ENCODE measurements at places on chromosomes 16 and 17. TPM values are rescaled to one million over a fixed set of nuclear protein-coding genes. Genes with fewer than 3 reads are reported as not detected.

Gene SPN
- 3.7 TPM for total RNA-seq

Gene EME2
- 12.0 TPM for total RNA-seq

DNA sequence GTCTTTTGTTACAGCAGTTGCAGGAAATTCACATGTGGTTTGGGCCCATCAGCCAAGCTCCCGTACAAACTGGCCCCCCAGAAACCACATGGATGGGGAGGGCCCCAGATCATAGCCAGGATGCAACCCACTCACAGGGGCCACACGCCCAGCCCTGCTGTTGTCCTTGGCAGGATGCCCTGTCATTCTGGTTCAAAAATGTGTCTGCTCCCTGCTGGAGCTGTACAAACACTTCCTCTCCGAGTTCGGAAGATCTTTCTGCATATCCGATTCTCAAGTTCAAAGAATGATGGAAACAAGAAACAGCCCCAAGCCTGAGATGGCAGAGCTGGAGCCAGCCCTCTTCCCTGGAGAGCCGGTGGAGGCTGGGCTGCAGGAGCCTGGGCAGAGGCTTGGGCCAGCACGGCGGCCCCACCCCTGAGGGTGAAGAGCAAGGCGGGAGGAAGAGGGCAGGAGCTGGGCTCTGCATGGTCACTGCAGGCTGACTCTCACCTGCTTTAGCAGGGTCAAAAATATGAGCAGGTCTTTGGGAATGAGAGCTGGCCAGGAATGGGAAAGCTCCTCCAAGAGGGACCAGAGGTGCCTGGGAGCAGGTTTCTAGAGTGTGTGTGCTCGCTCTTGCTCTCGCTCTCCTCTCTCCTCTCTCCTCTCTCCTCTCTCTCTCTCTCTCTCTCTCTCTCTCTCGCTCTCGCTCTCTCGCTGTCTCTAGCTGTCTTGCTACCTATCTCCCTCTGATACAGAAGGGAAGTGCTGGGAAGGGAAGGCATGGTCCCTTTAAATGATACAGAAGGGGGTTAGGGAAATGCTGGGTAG is 34.7 kb upstream of the ENPP7 start:
- no peak for DNase-seq

DNA sequence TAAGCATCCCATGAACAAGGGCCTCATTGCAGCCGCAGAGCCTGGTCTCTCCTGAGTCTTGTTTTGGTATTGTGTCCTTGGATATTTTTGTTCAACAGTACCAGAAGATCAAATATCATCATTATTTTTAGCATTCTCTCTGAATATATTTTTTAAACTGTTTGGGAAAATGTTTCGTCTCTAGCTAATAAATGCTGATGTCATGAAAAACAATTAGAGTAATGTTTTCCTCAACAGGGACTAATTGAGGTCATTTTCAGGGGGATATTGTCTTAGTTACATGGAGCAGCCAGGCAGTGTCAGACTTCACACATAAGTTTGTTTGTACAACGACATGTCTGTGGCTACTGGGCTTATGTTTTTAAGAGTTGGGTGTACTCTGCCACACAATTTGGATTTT is 805.3 kb upstream of the SOX9 start:
- DNase-seq = no peak

GRCh38 chr17:38558728-38559050 is 47.1 kb downstream of the SRCIN1 start:
- no peak for DNase-seq

GRCh38 chr17:39973496-39973895 is 7.1 kb upstream of the PSMD3 start:
- DNase-seq = no peak

- no peak for DNase-seq
These were observed 46.5 kb upstream of the CDRT4 start for GRCh38 chr17:15513856-15514459.
